ENCODE measurements at places on chromosomes 16 and 17. TPM values are rescaled to one million over a fixed set of nuclear protein-coding genes. Genes with fewer than 3 reads are reported as not detected.

DNA sequence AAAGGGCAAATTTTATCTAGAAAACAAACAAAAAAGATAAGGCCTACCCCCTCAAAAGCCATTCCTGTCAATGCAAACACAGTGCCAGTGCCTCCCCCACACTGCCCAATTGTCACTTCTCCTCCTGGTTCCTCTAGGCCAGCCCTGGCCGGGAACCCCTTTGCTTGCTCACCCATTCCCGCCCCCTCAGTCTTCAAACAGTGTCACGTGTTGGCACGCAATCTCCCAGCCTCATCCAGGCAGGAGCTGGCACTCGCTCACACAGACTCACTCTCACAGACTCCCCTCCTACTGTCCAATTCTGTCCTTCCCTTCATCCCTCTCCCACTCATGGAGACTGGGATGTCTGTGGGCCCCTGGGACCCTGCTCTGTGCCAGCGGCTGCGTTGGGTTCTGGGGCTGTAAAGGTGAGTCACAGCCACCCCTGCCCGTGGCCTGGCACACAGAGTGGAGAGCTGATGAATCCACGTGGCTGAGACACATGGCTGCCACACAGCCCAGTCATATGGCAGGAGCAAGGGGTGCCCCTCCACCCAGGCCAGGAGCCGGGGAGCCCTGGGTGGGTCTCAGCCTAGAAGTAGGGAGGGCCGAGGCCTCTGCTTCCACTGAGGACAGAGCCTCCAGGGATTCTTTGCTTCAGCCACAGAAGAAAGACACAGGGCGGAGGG is 54.8 kb downstream of the VAC14 start:
- peak; percentile 87 for DNase-seq

- DNase-seq: no peak
Observed at GRCh38 chr16:82175627-82176026, 5.6 kb upstream of the MPHOSPH6 start.

DNA sequence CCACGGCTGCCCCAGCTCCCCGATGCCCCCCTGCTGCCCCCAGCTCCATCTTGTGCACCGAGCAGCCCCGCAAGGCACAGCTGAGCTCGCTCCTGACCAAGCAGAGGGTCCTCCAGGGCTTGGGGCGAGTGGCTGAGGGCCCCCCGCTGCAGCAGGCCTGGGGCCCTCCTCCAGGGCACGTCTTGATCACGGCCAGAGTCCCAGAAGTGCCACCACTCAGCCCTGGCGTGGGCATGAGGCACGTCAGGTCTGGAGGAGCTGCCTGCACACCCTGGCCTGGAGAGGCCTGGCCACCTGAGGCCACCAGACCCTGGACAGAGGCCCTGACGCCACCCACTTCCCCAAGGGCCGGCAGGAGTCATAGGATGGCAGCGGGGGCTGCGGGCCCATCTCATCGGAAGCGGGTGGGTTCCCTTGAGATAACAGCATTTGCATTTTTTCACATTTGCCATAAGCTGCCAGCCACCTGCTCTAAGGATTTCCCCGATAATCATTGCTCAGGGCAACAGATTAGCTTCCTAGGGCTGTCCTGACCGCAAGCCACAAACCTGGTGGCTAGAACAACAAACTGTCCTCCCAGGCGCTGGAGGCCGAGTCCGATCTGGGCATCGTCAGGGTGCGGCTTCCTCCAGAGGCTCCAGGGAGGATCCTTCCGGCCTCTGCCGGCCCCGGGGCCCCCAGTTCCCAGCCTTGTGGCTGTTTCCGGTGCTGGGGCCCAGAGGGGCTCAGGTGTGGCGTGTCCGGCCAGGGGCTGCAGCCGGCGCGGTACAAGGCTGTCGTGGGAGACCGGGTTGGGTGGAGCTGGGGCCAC is 23.9 kb upstream of the C1QTNF8 start:
- DNase-seq: peak; percentile 81

The TAT gene
- total RNA-seq: not detected

DNA sequence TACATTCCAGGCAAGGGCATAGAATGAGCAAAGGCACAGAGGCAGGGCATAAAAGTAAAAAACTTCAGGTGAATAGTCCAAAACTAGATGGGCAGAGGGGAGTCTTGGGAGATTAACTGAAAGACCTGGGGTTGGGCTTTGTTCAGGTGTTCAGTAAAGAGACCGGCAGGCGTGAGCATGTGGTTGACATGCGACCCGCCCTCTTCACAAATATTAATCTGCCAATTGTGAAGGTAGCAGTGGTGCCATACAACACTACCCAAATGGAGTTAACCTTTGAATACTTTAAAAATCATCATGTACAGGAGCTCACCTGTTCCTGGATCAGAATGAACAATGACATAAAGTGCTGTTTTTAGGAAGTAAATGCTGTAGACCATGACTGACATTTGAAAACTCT is 225.5 kb downstream of the LGALS9B start:
- DNase-seq: no peak

GRCh38 chr16:77335652-77336234 is 99.1 kb downstream of the ADAMTS18 start:
- no peak for DNase-seq

DNA sequence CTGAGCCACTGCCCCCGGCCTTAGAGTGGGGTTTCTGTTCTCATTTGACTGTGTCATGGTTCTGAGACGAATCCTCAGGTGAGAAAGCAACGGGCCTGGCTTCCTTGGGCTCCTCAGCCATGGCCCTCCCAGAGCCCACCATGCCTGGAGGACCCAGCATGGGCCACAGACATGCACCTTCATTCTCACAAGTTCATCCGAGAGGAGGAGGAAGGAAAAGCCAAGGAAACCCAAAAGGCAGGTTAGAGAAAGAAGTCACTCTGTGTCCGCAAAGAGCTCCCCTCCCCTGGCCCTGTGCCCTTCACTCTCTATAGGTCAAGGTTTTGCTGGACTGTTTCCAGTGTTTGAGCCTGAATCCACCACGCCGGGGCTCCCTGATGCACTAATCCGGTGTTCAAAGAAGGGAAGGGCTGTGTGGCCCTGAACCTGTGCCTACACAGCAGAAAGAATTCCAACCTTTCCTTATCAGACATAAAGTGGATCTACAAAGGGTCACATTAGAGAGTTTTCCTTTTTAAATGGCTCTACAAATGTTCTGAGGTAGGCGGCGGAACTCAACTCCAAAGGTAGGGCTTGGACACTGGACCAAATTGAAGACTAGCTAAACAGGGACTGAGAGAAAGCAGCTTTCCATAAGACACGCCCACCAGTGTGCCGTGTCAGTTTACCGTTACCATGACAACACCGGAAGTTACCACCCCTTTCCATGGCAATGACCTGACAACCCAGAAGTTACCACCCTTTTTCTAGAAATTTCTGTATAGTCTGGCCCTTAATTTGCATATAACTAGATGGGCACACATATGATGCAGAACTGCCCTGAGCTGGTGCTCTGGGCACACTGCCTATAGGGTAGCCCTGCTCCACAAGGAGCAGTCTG is 15.9 kb upstream of the PECAM1 start:
- peak; percentile 32 for DNase-seq

DNA sequence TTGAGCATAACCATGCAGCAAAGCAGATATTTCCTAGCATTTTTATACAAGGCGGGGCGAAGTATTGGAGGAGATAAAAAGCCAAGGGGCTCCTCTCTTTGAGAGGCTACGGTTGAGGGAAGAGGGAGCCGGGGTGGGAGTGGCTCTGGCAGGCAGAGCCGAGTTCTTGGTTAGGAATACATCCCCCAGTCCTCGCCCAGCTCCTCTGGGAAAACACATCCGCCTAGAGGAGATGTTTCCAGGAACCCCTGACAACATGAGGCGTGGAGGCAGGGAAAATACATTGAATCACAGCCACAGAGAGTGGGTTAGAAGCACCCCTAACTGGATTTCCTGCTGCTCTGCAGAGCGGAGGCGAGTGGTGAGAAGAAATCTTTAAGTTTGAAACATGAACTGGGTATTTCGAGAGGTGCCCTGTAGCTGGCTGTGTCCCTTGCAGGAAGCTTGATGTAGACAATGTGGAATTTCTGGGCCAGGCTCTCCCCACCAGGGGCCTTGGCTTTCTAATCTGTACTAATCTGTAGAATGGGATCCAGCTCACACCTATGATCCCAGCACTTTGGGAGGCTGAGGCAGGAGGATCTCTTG is 27.3 kb downstream of the TTYH2 start:
- no peak for DNase-seq

DNA sequence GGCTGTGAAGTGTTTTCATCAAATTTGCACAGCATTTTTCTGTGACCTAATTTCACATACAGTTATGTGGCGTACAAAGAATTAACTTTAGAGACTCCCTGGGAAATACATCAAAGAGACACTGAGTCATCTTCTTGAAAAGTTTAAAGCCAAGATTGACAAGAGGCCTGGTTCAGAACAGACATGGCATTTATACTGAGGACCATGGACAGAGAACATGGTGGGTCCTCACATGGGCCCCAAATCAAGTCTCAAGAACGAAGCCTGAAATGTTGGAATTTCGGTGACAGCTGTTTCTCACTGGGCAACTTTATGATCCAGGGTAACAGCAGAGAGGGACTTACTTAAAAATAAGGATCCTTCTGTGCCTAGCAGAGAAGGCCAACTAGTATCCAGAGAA is 311.5 kb upstream of the KCNJ16 start:
- DNase-seq: peak; percentile 5
